ENCODE measurements at places on chromosomes 16 and 17.
A peak's percentile ranks its signal among the peaks of the same experiment; 100 is the strongest.

DNA sequence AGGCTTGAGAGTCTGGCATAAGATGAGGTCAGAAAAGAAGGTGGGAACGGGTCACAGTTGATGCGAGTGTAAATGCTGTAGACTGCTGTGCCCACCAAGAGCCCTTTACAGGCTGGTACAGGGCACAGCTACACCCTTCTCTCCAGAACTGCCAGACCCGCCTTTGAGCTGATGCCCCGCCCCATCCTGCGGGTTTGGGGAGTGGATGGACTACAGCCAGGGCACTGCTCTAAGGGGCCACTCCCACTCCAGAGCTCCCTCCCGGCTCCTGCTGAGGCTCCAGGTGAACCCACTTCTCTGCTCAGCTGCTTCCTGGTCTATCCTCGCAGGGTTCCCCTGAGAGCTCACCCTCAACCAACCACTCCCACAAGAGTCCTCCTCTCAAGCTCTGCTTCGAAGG lies 12.3 kb downstream of the MEIOB start:
- peak; percentile 24 for DNase-seq

- no peak for DNase-seq
Measured at GRCh38 chr16:52573365-52574299, 26.7 kb upstream of the TOX3 start.

- DNase-seq: no peak
Measured at GRCh38 chr16:85991425-85991824, 92.5 kb downstream of the IRF8 start.

- no peak for DNase-seq
Measured at GRCh38 chr16:73369851-73370250, 321.9 kb upstream of the ZFHX3 start.

DNA sequence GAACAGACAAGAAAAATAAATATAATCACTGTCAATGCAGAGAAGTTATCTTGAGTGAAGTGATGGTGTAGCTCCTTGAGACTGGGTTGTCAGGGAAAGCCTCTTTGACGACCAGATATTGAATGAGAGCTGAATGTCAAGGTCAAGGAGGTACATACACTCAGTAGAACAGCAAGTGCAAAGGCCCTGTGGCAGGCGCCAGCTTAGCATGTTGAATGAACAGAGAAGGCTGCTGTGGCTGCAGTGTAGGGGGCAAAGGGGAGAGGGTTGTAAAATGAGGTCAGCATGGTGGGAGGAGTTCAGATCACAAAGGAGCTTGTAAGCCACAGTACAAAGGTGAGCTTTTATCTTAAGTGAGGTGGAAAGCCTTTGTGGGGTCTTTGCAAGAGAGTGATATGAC lies 111.5 kb downstream of the ZFHX3 start:
- DNase-seq: no peak

- no peak for DNase-seq
Measured at GRCh38 chr17:12579288-12579687, 86.4 kb upstream of the MYOCD start.

GRCh38 chr17:3888343-3889171 lies 4.3 kb downstream of the CAMKK1 start:
- DNase-seq: no peak

GRCh38 chr16:57629516-57630406 lies 1.3 kb downstream of the ADGRG1 start:
- no peak for DNase-seq

GRCh38 chr17:79008666-79009387 lies 737 bp downstream of the CANT1 start:
- no peak for DNase-seq

- no peak for DNase-seq
Measured at GRCh38 chr17:13346996-13347762, 254.6 kb downstream of the HS3ST3A1 start.

DNA sequence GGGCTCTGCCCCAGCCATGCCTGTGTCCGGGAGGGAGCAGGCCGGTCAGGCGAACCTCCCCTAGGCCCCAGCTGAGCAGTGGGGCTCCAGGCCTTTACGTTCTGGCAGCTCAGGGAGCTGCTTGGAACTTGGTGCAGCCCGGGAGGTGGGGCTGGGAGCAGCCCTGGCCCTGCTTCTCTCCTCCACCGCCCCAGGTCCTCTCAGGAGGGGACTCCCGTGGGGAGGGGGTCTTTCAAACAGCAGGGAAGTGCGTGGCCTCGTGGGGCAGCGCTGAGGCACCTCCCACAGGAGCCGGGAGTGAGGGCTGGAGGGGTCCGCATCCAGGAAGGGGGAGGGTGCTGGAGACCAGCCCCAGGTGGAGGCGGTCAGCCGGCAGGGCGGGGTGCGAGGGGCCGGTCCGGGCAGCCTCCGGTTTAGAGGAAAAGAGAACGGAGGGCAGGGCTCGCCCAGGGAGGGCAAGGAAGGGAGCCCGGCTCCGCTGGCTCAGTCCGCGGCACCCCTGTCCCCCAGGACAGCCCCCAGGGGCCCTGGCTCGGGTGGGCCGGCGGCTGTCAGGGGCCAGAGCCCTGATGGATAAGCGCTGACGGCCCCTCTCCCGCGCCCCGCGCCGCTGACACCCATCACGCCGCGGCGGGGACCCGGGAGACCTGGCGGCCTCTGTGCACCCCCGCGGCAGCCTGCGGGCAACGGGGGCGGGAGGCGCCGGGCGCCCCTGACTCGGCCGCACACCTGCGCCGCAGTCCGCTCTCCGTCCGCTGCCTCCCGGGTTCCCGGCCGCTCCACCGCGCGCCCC lies 587 bp upstream of the PRR35 start:
- DNase-seq: no peak

GRCh38 chr17:69654981-69655855 lies 240.7 kb downstream of the MAP2K6 start:
- no peak for DNase-seq

GRCh38 chr16:86901483-86901882 lies 323.1 kb downstream of the FOXL1 start:
- no peak for DNase-seq

GRCh38 chr17:41680426-41681040 lies 8.2 kb upstream of the EIF1 start:
- no peak for DNase-seq

DNA sequence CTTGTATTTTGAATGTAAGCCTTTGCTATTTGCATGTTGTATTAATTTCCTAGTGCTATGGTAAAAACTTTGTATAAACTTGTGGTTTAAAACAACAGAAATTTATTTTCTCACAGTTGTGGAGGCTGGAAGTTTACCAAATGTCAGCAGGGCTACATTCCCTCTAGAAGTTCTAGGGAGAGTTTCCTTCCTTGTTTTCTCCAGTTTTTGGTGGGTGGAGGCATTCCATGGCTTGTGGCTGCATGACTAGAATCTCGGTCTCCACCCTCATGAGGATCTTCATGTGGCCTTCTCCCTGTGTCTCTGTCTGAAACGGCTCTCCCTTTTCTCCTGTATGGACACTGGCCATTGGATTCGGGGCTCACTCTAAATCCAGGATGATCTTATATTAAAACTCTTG lies 482.2 kb upstream of the GOT2 start:
- DNase-seq: no peak

GRCh38 chr17:39823407-39824054 lies 40.6 kb downstream of the IKZF3 start:
- no peak for DNase-seq

GRCh38 chr17:1779571-1780131 lies 17.8 kb downstream of the SERPINF1 start:
- no peak for DNase-seq

DNA sequence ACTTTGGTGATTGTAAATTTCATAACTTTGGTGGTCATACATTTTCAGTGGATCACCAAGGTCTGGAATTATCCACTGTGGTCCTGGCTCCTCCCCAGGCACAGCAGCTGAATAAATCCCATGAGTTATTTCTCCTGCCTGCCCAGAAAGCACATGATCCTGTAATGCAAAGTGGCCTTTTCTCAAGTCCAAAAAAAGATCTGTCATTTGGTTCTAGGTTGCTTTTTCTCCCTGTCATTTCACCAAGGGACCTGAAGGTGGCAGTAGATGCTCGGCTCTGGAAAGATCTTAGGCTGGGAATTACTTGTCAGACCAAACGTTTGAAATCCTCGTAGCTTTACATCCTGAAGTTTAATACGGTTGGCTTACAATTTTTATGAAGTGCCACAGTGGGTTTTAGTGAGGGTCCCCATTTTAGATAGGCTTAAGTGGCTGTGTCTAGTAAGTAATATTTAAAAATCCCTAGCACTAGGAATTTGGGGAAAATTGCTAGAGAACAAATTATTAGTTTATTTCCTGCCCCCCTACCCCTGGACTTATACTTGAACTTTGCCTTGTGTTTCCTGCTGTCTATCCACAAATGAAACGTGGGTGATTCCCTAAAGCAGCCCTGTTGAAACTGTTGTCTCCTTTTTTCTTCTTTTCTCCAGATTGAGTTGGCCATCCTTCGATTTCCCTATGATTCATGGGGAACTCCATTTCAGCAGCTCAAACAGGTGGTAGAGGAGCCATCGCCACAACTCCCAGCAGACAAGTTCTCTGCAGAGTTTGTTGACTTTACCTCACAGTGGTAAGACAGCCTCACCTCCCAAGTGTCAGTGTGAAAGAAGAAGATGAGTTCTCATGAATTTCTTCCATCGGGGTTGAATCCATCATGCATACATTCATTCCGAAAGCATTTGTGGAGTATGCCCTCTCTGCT lies 111.7 kb downstream of the MAP2K6 start:
- peak; percentile 37 for DNase-seq

DNA sequence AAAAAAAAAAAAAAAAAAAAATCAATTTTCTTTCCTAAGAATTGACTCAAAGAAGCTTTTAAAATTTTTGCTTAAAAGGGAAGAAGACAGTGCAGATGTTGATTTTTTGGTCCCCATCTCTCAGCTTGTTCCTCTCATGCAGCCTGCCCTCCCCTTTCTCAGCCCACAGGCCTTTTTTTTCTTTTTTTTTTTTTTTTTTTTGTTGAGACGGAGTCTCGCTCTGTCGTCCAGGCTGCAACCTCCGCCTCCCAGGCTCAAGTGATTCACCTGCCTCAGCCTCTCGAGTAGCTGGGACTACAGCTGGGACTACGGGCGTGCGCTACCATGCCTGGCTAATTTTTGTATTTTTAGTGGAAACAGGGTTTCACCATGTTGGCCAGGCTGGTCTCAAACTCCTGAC lies 17.7 kb downstream of the YPEL2 start:
- DNase-seq: no peak

- DNase-seq: no peak
Measured at GRCh38 chr17:35973333-35974260, 7.7 kb downstream of the CCL16 start.

GRCh38 chr17:66466840-66467367 lies 164.5 kb downstream of the PRKCA start:
- DNase-seq: no peak

DNA sequence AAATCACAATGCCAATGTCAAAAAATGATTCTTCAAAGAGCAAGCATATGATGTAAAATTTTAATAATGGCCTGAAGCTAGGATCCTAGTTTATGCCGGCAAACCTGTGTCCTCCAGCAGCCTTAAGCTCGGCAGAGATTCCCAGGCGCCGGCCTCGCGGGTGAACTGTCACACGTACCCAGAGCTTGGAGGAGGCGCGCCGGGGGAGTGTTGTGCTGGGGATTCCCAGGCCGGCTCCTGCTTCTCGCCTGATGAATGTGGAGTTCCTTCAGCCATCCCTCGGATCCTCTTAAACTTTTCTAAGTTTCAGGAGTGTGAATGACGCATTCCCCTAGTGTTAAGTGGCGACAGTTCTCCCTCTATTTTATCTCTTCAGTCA lies 19.1 kb upstream of the NTN1 start:
- DNase-seq: no peak

GRCh38 chr17:15384142-15384787 lies 42.9 kb upstream of the TEKT3 start:
- DNase-seq: no peak

DNA sequence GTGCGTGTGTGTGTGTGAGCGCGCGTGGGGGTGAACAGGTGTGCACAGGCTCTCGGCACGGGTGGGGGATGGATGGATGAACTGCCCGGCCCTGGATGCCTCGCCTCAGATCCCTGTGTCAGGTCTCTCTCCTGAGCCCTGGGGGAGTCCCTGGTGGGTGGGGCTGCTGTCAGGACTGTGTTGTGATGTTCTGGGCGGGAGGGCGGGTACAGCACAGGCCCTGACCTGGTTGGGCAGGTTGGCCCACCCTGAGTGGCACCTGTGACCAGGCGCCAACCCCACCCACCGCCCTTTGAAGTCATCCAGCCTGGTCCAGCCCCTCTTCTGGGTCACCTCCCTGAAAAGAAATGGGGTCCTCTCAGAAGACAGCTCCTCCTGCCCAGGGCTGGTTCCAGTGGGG lies 41.6 kb upstream of the TAC4 start:
- DNase-seq: no peak

- DNase-seq: no peak
Measured at GRCh38 chr17:8147141-8147804, 4.9 kb downstream of the PER1 start.

GRCh38 chr17:10172241-10172741 lies 26.1 kb downstream of the GAS7 start:
- no peak for DNase-seq

DNA sequence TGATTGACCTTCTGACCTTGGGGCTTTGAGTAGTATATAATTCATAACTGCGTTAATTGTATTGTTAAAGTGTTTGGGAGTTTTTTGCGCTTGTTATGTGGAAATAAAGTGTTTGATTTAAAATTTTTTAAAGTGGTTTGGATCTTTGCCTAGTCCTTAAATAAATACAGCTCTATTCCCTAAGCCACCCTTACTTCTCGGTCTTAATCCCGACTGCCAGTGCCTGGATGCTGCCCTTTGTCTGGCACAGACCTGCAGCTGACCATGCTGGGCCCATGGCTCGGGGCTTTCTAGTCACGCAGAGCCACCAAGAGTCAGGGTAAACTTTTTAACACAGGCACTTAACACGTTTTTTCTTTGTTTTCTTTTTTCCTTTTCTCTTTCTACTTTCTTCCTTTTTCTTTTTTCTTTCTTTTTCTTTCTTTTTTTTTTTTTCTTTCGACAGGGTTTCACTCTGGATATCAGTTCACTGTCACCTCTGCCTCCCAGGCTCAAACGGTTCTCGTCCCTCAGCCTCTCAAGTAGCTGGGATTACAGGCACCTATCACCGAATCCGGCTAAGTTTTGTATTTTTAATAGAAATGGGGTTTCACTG lies 19.6 kb upstream of the SLC5A11 start:
- no peak for DNase-seq

GRCh38 chr17:81301195-81302144 lies 6.4 kb upstream of the SLC38A10 start:
- no peak for DNase-seq

DNA sequence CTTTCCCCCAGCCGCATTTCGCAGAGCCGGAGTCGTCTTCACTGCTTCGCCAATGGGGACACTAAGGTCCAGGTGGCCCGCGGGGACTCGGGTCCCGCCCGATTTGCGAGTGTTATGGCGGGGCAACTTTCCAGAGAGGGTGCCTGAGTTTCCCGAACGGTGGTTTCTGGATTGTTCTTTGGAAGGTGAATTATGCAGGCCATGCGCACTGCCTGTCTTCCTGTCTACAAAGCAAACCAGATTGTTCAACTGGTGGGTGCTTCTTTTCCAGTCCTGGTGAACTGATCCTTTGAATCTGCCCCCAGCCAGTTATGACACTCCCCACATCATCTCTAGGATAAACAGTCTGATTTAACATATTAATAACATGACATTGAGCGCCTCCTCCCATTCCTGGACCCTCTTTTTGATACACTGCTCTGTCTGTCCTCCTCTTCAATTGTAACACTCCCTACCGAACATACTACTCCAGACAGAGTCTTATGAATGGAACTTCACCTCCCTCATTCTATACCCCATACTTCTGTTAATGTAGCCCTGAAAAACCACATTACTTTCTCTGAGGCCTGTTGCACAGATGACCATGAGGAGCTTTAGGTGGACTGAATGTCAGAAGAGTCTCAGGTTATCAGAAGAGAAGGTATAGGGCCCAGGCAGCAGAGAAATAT lies 159.0 kb downstream of the RAB11FIP4 start:
- DNase-seq: no peak
